ENCODE measurements at places on chromosomes 2 and 18. TPM values are rescaled to one million over a fixed set of nuclear protein-coding genes. Genes with fewer than 3 reads are reported as not detected.

Gene DNER
- total RNA-seq, result not detected

Gene CNTNAP5
- not detected for total RNA-seq

Gene MROH2A
- total RNA-seq, result not detected

Gene POTEC
- not detected for total RNA-seq

Gene MGAT5
- 85.3 TPM for total RNA-seq

Gene SOCS6
- 2.1 TPM for total RNA-seq

Gene ANKRD36
- total RNA-seq, result 83.6 TPM

Gene CREG2
- not detected for total RNA-seq

Gene KCNK3
- not detected for total RNA-seq
